Kidney glomerular epithelial cell (primary cell): ENCODE measurements at places on chromosomes 3 and 15.

DNA sequence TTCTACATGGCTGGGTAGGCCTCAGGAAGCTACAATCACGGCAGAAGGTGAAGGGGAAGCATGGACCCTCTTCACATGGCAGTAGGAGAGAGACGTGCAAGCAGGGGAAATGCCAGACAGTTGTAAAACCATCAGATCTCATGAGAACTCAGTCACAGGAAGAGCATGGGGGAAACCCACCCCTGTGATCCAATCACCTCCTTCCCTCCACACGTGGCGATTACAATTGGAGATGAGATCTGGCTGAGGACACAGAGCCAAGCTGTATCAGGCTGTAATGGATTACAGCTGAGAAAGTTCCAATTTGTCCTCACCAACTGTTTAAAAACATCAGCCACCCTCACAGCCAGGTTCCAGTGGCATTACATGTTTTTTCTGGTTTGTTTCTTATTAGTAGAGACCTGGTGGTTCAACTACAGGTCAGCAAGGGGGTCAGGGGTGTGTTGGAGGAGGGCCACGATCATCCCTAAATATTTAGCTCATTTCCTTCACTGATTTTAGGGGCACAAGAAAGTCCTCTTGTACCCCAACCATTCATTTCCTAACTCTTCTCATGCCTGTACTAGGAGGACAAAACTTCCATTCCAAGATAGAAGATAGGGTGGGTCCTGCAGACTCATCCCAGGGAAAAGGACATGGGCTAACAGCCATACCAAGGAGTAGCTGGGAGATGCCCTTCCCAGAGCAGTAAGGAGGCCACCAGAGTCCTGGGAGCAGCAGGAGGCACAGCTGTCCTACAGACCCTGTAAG lies 54.4 kb downstream of the ANXA2 start:
- DNase-seq, result no peak

GRCh38 chr15:33699691-33700447 lies 268.4 kb upstream of the CHRM5 start:
- DNase-seq, result peak; percentile 5

DNA sequence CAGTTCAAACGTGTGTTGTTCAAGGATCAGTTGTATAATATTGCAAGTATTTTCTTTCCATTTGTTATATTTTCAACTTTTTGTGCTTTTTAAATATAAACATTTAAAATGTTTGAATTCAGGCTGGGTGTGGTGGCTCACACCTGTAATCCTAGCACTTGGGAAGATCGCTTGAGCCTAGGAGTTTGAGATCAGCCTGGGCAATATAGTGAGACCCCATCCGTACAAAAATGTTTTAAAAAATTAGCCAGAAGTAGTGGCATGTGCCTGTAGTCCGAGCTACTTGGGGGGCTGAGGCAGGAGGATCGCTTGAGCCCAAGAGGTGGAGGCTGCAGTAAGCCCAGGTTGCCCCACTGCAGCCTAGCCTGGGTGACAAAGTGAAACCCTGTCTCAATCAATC lies 4.7 kb downstream of the ARL13B start:
- no peak for DNase-seq

DNA sequence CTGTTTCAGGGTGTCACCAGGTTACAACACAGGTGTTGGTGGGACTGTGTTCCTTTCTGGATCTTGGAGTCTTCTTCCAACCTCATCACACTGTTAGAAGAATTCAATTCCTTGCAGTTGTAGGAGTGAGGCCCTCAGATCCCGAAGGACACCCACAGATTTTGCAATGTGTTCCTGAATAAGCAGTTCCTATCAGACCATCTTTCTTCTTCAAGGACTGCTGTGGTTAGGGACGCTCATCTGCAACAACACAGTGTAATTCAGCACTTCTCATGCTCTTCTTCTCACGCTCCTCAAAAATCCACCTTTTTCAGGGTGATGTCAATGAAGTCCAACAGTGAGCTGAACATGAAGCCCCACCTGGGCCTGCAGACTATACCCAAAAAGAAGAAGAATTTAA lies 18.8 kb downstream of the TM2D3 start:
- no peak for DNase-seq

- DNase-seq, result peak; percentile 20
Measured at GRCh38 chr15:101167753-101168462, 83.9 kb downstream of the CHSY1 start.

GRCh38 chr15:101723171-101723873 lies 951 bp downstream of the TARS3 start:
- peak; percentile 67 for DNase-seq

DNA sequence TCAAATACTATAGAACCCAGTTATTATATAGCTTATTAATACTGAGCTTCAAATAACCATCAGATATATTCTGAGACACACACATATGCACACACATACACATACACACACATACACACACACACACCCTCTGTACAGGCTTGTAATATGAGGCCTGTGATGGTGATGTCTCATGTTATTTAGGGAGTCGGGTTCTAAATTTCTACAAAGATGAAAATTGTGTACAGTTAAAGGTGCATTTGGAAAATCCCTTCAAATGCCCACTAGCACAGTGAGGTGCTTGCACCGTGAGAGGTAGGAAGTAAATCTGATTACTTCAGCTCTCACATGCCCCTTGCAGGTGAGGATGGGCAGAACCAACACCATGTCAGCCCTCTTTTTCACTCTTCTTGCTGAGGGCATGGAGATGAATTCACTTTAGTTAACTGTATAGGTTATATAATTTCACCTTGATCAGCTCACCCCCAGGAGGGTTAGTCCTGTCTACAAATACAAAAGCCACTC lies 294.5 kb upstream of the PROK2 start:
- no peak for DNase-seq

- DNase-seq, result no peak
Measured at GRCh38 chr15:101131489-101132389, 120.1 kb downstream of the CHSY1 start.

DNA sequence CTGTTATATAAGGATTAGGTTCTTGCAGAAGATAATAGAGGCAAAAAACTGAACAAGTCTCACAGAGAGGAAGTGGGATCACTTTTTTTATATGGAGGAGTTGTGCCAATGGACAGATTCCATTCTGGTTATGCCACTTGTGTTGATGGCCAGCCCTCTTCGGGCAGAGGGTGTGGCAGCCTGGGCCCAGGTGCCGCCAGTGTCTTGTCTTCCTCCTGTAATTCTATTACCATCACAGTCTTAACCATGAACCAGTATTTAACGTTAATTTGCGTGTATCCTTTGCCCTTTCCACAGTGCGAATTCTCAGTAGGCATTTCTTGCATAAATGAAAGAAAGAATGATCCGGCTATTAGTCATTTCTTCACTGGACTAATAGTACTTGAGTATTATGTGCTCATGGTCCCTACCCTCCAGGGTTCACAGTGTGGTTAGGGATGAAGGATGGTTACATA lies 7.0 kb upstream of the USP4 start:
- no peak for DNase-seq

GRCh38 chr3:112085735-112086075 lies 484 bp upstream of the C3orf52 start:
- DNase-seq, result no peak

DNA sequence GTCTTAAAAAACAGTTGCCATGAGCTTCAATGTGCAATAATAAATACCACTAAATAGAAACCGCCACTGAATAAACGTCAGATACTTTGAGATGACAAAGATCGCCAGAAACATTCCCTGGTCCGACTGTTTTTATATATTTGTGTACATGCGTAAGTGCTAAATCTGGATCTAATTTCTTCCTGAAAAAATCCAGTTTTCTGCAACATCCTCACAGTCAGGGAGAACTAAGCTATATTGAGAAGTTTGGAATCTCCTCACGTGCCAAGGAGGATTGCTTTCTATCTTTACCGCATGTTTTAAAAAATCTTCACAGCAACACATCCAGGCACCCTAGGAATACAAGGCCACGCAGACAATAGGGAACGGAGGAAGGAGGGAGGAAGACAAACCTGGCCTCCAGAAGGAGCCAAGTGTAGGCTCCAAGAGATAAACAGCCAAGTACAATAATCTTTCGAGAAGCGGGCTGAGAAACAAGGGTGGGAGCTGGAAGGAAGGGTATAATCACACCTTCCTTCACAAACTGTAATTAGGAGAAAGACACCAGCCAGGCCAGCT lies 5.7 kb downstream of the VGLL4 start:
- no peak for DNase-seq

GRCh38 chr3:14209581-14210289 lies 31.1 kb downstream of the LSM3 start:
- no peak for DNase-seq

GRCh38 chr15:73048624-73049295 lies 3.5 kb upstream of the NEO1 start:
- no peak for DNase-seq

GRCh38 chr3:99753268-99753975 lies 64.2 kb upstream of the CMSS1 start:
- DNase-seq, result peak; percentile 35

DNA sequence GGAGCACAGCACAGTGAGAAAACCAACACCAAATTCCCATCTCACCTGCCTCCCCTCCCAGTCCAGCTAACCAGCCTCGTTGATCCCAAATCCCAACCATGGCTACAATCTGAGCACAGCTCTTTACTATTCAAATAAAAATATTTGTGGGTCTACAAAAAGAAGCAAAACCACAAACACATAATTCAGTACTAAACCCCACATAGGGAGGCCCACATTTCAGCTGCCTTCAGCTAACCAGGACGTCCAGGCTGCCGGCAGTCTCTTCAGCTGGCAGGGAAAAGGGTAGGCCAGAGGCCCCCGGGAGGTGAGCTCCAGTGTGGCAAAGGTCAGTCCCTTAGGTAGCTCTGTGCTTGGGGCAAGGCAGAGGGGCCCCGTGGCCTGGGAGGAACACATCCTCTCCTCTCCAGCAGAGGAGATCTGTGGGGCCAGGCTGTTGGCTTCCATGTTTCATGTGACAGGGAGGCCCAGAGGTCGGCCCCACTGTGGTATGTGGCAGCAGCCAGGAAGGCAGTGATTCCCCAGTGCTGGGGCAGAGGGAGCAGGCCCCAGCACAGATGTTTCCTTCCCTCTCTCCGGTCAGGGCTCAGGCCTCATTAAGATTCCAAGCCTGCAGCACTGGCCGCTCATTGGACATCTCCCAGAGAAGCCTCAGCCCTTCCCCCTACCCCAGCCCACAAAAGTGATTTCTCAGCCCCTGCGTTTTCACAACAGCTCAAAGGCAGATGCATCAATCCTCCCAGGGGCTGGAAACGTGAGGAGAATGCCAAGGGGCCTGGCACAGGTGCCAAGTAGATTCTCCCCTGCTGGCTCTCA lies 381.4 kb downstream of the NTRK3 start:
- no peak for DNase-seq
